ENCODE measurements at places on chromosomes 12 and 14. TPM values are rescaled to one million over a fixed set of nuclear protein-coding genes. Genes with fewer than 3 reads are reported as not detected.

ANO6 gene
- total RNA-seq: 26.2 TPM

GRCh38 chr14:22803687-22803974 is 11.6 kb downstream of the SLC7A7 start:
- DNase-seq: no peak
- H3K27ac ChIP-seq: no peak overlapping the region
- peaks cover 3% of the 10 kb centered on the region for H3K4me1 ChIP-seq

DNA sequence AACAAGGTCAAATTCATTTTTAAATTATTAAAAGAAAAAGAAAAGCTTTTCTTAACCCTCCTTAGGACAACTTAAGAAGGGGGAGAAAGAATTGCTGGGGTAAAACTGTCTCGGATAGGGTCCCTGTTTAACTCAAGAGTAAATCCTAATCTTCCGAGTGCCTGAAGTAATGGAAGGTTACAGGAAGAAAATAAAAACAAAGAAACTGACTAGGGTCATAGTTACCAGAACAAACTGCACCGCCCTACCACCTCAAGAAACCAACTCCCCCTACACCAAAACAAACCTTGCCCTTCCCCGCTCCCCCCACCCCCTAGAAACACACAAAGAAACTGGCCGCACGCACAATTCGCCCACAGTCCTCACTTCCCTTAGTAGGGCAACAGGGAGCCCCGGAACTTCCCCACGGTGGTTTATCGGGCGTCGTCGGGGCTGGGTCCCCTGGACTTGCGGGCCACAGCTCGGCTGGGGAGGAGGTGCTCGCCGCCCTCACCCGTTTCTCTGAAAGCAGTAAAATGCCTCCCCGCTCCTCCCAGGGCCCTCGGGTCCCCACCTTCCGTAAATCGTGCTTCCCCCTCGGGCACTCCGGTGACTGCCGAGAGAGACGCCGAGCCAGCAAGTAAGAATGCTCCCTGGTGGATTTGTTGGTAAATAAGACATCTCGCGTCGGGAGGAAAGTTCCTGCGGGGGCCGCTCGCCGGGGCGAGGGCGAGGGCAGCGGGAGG is 2.4 kb downstream of the SINHCAF start:
- DNase-seq: no peak
- peak overlapping the region; percentile 92 for H3K27ac ChIP-seq
- no peaks in the 10 kb centered on the region for H3K27me3 ChIP-seq
- no peaks in the 10 kb centered on the region for H3K36me3 ChIP-seq
- peak overlapping the region; percentile 68 for H3K4me3 ChIP-seq
- peaks cover 13% of the 10 kb centered on the region for H3K4me1 ChIP-seq

PLBD1 gene
- total RNA-seq: 47.3 TPM

- H3K4me3 ChIP-seq: no peak overlapping the region
- peaks cover 8% of the 10 kb centered on the region for H3K4me1 ChIP-seq
- H3K36me3 ChIP-seq: no peaks in the 10 kb centered on the region
- no peaks in the 10 kb centered on the region for H3K27me3 ChIP-seq
- no peak for DNase-seq
Measured at GRCh38 chr14:68800390-68800789, 7.5 kb upstream of the ZFP36L1 start.

RPL10L gene
- not detected for total RNA-seq

TFCP2 gene
- 15.2 TPM for total RNA-seq

- H3K36me3 ChIP-seq: no peaks in the 10 kb centered on the region
- no peaks in the 10 kb centered on the region for H3K27me3 ChIP-seq
- H3K27ac ChIP-seq: no peak overlapping the region
Measured at GRCh38 chr12:67459173-67459572, 189.4 kb upstream of the DYRK2 start.

MYBPC1 gene
- 6.3 TPM for total RNA-seq

DNA sequence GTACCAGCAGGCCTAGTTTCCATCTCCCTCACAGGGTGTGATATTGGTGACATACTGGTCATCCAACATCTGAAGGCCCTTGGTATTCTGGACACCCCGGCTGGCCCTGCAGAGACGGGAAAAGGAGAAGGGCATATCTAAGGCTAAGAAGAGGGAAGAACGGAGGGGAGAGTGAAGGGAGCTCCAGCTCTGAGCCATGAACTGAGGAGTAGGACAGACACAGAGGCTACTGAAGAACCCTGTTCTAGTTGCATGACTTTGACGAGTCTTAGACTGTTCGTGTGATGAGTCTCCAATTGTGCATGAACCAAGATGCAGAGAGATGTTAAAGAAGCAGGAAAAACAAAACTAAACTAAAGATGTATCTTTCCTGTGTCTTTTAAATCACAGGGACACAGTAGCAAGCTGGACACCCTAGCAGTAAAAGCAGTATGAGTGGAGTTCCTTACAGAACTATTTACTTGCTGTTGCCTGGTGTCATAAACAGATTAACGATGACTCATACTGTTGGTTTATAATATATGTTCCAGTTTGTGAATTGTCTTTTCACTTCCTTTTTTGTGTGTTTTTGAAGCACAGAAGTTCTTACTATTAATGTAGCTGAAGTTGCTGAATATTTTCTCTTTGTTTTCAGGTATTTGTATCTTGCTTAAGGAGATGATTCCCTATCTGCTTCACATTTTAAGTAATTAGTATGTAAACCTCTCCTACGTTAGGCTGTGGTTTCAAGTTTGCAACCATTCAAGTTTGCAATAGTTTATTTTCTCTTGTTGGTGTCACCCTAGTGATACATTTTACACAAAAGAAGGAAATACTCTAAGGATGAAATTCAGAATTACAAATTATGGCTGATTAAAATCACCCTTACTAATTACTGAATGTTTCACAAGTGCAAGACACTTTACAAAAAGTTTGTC is 15.7 kb downstream of the FAR2 start:
- no peaks in the 10 kb centered on the region for H3K27me3 ChIP-seq
- peaks cover 42% of the 10 kb centered on the region for H3K4me1 ChIP-seq
- no peak overlapping the region for H3K4me3 ChIP-seq

KCNA1 gene
- total RNA-seq: 2.5 TPM

KERA gene
- total RNA-seq: not detected

All from upper lobe of left lung (tissue), 6 donors.